Immature natural killer cell (primary cell): ENCODE measurements at places on chromosomes 1 and 21. TPM values are rescaled to one million over a fixed set of nuclear protein-coding genes. Genes with fewer than 3 reads are reported as not detected.

GRCh38 chr1:37515185-37516034 lies 844 bp upstream of the MEAF6 start:
- peaks cover 10% of the 10 kb centered on the region for H3K27me3 ChIP-seq
- H3K27ac ChIP-seq: peak overlapping the region; percentile 99
- H3K36me3 ChIP-seq: peaks cover 9% of the 10 kb centered on the region
- H3K4me1 ChIP-seq: peaks cover 54% of the 10 kb centered on the region

- H3K27me3 ChIP-seq: peaks cover 3% of the 10 kb centered on the region
- no peaks in the 10 kb centered on the region for H3K36me3 ChIP-seq
- no peak overlapping the region for H3K4me3 ChIP-seq
These were observed 388.8 kb downstream of the NTNG1 start for GRCh38 chr1:107529511-107530149.

- H3K27me3 ChIP-seq: no peaks in the 10 kb centered on the region
- H3K27ac ChIP-seq: no peak overlapping the region
- H3K4me3 ChIP-seq: no peak overlapping the region
- H3K4me1 ChIP-seq: peaks cover 84% of the 10 kb centered on the region
These were observed 20.6 kb downstream of the WASF2 start for GRCh38 chr1:27469334-27469733.

DNA sequence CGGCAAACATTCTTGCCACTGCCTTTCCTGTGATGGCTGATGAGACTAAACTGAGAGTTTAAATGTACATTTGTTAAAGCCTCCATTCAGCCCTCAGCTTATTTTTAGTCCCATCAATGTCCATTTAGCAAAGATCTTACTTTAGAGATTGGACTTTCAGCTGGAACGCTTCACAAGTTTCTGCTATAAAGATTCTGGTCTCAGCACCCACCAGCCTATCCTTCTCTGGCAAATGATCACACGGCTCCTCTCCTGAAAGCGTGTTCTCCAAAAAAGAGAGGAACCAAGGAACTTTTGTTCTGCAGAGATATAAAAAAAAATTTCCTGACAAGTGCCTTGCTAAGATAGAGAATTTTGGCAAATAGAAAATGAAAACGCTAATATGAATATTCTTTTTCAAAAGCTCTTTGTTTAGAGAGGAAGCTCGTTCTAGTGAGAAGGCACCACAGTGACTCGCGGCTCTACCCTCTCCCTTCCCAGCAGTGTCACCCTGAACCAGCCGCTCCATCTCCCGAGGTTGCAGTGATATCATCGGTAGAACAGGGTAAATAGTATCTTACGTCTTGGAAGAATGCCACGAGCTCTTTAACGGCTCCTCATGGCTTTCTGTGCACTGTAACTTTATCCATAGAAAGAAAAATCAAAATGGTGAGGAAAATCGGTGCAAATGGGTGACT lies 200.2 kb downstream of the APP start:
- H3K27ac ChIP-seq: no peak overlapping the region
- no peaks in the 10 kb centered on the region for H3K27me3 ChIP-seq
- no peak overlapping the region for H3K4me3 ChIP-seq
- no peaks in the 10 kb centered on the region for H3K36me3 ChIP-seq

DNA sequence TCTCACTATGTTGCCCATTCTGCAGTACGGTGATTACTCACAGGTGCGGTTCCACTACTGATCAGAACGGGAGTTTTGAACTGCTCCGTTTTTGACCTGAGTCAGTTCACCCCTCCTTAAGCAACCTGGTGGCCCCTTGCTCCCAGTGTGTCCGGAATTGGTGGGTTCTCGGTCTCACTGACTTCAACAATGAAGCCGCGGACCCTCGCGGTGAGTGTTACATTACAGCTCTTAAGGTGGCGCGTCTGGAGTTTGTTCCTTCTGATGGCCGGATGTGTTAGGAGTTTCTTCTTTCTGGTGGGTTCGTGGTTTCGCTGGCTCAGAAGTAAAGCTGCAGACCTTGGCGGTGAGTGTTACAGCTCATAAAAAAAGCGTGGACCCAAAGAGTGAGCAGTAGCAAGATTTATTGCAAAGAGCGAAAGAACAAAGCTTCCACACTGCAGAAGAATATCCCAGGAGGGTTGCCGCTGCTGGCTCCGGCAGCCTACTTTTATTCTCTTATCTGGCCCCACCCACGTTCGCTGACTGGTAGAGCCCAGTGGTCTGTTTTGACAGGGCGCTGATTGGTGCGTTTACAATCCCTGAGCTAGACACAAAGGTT lies 17.6 kb upstream of the PARP1 start:
- H3K27me3 ChIP-seq: peaks cover 6% of the 10 kb centered on the region
- peak overlapping the region; percentile 55 for H3K27ac ChIP-seq
- peak; percentile 21 for DNase-seq

DNA sequence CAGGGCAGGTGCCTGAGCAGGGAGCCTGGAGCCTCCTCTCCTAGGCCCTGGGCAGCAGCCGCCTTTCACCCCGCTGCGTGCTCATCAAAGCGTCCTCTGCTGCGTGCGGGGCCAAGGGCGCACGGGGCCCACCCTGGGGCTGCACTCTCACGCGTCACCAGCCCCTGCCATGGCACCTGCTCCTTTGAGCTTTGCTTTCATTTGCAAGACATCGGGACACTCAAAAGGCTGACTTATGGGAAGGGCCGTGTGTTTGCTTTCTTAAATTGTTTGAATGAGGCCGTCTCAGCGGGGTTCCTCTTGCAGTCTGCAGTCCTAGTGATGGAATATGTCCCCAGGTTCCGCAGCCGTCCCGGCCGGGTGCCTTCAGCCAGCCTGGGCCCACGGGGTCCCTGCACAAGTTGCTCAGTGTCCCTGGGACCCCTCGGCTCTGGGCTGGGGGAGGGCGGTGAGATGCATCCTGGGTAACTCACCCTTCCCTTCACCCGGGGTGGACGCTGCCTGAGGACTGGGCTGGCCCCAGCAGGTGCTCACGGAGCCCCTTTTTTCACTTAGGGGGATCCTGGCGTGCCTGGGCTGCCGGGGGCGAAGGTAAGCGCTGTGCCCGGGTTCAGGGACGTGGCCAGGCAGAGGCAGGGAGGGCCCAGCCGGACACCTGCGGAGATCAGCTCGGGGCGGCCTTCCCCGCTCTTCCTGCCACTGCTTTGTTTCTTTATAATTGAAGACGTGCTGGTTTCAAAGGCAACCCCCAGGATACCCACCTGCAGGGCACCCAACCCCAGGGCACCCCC lies 53.1 kb downstream of the SLC19A1 start:
- H3K27ac ChIP-seq: no peak overlapping the region
- H3K4me1 ChIP-seq: peaks cover 6% of the 10 kb centered on the region

GRCh38 chr1:154970631-154971340 lies at the start of gene SHC1:
Gene SHC1, minus strand, starts transcription at chr1:154970747. Its CDS starts 221 bp downstream, at chr1:154970526.
- no peaks in the 10 kb centered on the region for H3K27me3 ChIP-seq
- H3K4me1 ChIP-seq: peaks cover 8% of the 10 kb centered on the region
- no peaks in the 10 kb centered on the region for H3K36me3 ChIP-seq
- DNase-seq: no peak
- H3K27ac ChIP-seq: peak within 1 kb of the TSS; percentile 72

- H3K4me3 ChIP-seq: no peak overlapping the region
- H3K27ac ChIP-seq: no peak overlapping the region
- H3K36me3 ChIP-seq: no peaks in the 10 kb centered on the region
- no peaks in the 10 kb centered on the region for H3K27me3 ChIP-seq
These were observed 4.1 kb downstream of the KRTAP15-1 start for GRCh38 chr21:30444204-30444603.

DNA sequence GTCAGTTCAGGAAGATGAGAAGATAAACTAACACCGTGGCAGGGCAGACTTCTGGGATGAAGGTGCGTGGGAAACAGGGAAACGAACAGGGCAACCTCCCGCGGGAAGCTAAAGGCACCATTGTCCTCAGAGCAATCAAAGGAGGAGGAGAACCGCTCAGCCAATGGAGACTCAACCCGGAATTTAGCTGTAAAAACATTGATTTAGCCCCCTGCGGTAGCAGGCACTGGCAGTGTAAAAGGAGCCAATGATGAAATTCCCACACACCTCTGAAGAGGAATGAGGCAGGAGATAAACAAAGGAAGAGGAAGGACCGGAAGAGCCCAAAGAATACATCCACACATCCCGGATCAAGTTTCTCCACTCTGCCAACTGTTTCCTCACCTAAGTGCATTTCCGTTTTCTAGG lies 19.5 kb downstream of the HLCS start:
- no peak overlapping the region for H3K4me3 ChIP-seq
- H3K27ac ChIP-seq: no peak overlapping the region
- peaks cover 10% of the 10 kb centered on the region for H3K4me1 ChIP-seq
- peaks cover 31% of the 10 kb centered on the region for H3K36me3 ChIP-seq
- H3K27me3 ChIP-seq: peaks cover 3% of the 10 kb centered on the region

DNA sequence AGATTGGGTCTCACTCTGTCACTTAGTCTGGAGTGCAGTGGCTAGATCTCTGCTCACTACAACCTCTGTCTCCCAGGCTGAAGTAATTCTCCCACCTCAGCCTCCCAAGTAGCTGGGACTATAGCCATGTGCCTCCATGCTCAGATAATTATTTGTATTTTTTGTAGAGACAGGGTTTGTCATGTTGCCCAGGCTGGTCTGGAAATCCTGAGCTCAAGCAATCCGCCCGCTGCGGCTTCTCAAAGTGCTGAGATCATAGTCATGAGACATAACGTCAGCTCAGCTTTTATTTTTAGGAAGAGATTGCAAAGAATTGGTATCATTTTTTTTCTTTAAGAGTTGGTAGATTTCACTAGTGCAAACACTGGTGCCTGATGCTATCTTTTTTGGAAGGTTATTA lies 244.9 kb downstream of the DSCAM start:
- H3K36me3 ChIP-seq: no peaks in the 10 kb centered on the region
- H3K4me1 ChIP-seq: no peaks in the 10 kb centered on the region
- DNase-seq: no peak
- H3K27me3 ChIP-seq: peaks cover 6% of the 10 kb centered on the region
- no peak overlapping the region for H3K27ac ChIP-seq

GRCh38 chr1:168053681-168054080 lies 83.0 kb downstream of the GPR161 start:
- H3K4me3 ChIP-seq: no peak overlapping the region
- no peaks in the 10 kb centered on the region for H3K27me3 ChIP-seq
- no peak for DNase-seq
- H3K27ac ChIP-seq: no peak overlapping the region
- H3K36me3 ChIP-seq: no peaks in the 10 kb centered on the region
- H3K4me1 ChIP-seq: peaks cover 20% of the 10 kb centered on the region

- H3K36me3 ChIP-seq: peaks cover 16% of the 10 kb centered on the region
- peaks cover 16% of the 10 kb centered on the region for H3K4me1 ChIP-seq
- H3K27me3 ChIP-seq: no peaks in the 10 kb centered on the region
- H3K27ac ChIP-seq: peak overlapping the region; percentile 85
- DNase-seq: no peak
These were observed 40.8 kb upstream of the MPZL1 start for GRCh38 chr1:167681024-167681423.

GRCh38 chr1:167541610-167542009 lies 12.0 kb downstream of the CREG1 start:
- H3K36me3 ChIP-seq: peaks cover 6% of the 10 kb centered on the region
- no peak overlapping the region for H3K4me3 ChIP-seq
- no peak overlapping the region for H3K27ac ChIP-seq

- no peaks in the 10 kb centered on the region for H3K4me1 ChIP-seq
- H3K27me3 ChIP-seq: peaks cover 7% of the 10 kb centered on the region
- DNase-seq: no peak
- no peaks in the 10 kb centered on the region for H3K36me3 ChIP-seq
These were observed 62.1 kb upstream of the CD55 start for GRCh38 chr1:207259391-207259790.

The ATXN7L2 gene
- 0.94 TPM for polyA plus RNA-seq

DNA sequence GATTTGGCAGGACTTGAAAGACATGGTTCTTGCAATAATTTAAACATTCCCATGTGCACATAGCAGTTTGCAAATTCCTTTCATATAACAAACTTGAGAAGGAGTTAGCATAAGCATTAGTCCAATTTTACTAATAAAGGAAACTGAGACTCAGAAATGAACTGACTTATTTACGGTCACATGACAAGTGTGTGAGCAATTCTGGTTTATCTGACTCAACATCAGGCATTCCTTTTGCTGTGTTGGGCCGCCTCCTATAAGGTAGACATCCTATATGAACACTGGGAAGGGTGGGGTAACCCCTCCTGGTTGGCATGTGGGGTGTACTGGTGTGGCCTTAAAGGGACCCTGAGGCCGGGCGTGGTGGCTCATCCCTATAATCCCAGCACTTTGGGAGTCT lies 8.5 kb upstream of the CPT2 start:
- H3K4me1 ChIP-seq: no peaks in the 10 kb centered on the region
- DNase-seq: no peak
- H3K4me3 ChIP-seq: no peak overlapping the region
- no peaks in the 10 kb centered on the region for H3K27me3 ChIP-seq
- no peak overlapping the region for H3K27ac ChIP-seq

The AK5 gene
- 13.6 TPM for polyA plus RNA-seq

- H3K27me3 ChIP-seq: peaks cover 7% of the 10 kb centered on the region
- no peaks in the 10 kb centered on the region for H3K36me3 ChIP-seq
- DNase-seq: no peak
- H3K4me3 ChIP-seq: no peak overlapping the region
- H3K4me1 ChIP-seq: no peaks in the 10 kb centered on the region
These were observed 912.6 kb downstream of the TTLL7 start for GRCh38 chr1:83086346-83086745.

The SIK1 gene
- polyA plus RNA-seq: 0.08 TPM

The SLC22A15 gene
- 0.38 TPM for polyA plus RNA-seq

DNA sequence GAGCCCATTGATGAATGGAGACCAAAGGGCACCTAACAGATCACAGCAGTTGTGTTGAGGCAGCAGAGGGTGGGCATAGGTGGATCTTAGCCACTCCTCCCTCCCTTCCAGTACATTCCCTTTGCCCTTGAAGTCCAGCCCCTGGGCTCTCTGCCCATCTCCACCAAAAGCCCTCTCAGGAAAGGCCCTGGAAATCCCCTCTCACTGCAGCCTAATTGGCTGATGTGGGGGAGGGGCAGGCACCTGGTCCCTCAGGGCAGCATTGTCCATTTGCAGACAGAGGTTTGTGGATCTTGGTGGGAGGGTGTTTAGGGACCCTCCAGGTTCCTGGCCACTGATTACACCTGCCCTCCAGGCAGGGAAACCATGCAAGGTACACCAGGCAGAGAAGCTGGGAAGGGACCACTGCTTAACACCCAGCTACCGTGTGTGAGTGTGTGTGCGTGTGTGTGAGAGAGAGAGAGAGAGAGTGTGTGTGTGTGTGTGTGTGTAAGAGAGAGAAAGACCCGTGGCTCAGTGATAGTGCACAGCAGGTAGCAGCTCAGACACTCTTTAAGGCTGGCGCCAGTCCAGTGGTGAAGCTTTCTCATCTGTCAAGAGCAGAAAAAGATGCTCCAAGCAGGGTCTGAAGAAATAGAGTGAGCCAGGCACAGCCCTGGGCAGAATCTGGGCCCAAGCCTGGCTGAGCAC lies 71.1 kb downstream of the MATN1 start:
- no peak overlapping the region for H3K27ac ChIP-seq
- H3K36me3 ChIP-seq: no peaks in the 10 kb centered on the region
- no peak overlapping the region for H3K4me3 ChIP-seq
- peaks cover 26% of the 10 kb centered on the region for H3K27me3 ChIP-seq

The TIE1 gene
- polyA plus RNA-seq: 8.8 TPM
